Eye (tissue), 1 donor: ENCODE measurements at places on chromosomes 4 and X.

DNA sequence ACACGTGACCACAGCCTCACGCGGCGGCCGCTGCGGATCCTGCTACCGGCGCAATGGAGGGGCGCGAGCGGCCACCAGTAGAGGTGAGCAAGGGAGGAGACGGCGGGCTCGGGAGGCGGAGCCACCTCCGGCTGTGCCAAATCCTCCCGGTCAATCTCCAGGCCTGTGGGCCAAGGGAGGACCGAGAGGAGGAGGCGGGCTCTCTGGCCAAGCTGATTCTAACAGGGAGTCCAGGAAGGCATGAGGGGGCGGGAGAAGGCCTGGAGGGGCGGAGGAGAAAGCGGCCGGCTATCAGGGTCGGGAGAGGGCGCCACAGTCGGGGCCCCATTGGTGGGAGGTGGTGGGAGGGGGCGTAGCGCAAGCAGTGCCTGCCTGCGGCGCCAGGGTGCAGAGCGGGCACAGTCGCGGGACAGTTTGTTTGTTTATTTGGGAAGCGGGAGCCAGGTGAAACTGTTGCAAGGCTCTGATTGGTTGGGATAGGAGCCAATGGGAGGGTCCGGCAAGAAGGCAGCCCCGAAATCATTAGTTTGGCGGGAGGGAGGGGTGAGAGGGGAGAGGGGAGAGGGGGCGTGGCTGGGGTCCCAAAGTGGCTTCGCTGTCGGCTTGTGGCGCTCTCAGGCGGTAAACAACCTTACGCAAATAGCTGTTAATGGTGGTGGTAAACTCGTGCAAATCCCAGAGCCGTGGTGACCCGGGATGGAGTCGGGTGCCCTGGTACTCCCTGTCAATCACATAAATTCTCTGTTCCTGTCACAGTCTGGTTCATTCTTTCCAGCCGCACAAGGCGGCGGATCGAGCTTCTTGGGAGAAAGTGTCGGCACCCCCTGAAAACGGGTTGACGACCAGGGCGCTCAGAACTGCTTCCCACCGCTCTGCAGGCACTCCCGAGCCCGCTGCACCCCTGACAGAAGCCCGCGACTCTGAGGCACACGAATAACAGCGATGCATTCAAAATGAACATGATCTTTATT is at the start of gene IRS4:
Gene IRS4, minus strand, starts transcription at position 55 of the 971 bp plus-strand sequence.
- peak; percentile 87 for DNase-seq

GRCh38 chr4:60857130-60857753 is 342.9 kb upstream of the ADGRL3 start:
- DNase-seq: peak; percentile 15

- no peak for DNase-seq
These were observed 161.4 kb upstream of the MAD2L1 start for GRCh38 chr4:120228086-120228485.

- no peak for DNase-seq
These were observed 1.7 kb downstream of the PDE5A start for GRCh38 chr4:119626943-119627266.

DNA sequence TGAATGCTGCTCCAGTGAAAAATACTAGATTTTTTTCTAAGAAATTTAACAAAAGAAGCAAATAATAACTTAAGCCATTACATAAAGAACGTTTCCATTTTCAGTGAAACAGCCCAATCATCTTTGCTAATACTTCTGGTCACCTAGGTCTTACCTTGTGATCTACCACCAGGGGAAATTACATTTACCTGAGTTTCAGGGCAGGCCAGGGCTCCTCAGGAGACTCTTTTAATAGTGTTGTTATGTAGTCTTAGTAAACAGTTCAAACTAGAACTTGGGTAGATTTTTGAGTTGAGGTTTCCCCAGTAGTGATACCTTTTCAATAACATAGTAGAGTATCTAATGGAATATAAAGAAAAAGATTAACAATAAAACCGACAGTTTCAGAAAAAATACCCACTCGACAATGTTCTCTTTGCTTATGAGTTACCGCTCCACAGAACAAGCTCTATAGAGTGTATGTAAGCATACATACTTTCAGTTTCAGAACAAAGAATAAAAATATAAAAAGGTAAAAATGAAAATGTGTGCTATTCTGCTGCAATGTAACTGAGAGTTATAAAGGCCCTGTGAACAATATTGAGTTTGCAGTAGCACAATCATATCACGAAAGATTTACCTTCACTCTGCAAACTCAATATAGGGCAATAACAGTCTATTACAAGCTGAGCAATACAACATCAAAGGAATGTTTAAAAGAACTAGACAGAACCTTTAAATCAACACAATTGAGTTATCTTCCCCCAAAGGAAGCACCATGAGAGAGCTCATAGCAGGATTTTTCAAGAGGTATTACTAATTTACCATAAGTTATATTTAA is 165.8 kb downstream of the ATOH1 start:
- no peak for DNase-seq

DNA sequence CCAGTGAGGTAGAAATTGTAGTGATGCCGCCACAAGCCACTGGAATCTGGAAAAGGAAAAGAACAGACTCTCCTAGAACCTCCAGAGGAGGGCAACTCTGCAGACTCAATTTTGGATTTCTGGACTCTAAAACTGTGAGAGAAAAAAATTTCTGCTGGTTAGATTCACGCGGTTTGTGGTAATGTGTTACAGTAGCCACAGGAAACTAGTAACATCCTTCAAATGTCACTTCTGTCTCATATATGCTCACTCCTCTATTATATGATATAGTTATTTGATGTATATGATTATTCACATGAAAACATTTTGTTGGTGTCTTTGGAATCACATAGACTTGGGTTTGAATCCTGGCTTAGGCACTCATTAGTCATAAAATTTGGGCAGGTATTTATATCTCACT is 18.8 kb downstream of the LDOC1 start:
- DNase-seq: no peak

GRCh38 chr4:168794881-168795280 is 215.2 kb downstream of the CBR4 start:
- no peak for DNase-seq

- DNase-seq: no peak
These were observed 49.6 kb downstream of the MEPE start for GRCh38 chr4:87882321-87882720.

DNA sequence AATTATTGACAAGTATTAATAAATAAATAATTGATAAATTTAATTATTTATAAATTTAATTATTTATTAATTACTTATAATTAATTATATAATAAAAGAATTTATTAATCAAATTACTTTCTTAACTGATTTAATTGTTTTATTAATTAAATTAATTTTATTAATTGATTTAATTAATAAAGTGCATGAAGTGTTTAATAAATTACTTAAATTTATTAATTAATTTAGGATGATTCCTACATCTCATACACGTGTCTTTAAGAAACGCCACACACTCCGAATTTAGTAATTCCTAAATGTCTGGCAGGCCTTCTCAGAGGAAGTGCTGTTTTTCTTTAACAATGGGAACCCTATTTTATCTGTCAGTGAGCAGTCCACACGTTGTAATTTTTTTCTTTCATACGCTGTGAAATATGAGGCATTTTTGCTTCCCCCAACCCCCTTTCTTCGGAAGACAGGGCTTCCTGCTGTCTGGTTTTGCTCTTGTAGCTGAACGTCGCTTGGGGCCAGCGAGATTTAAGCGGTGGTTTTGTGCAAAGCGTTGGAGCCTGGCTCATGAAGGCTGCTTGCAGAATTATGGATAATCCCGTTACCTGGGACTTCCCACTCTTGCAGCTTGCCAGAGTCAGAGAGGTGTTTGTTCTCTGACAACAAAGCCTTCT is 46.8 kb downstream of the CRLF2 start:
- DNase-seq: peak; percentile 84

GRCh38 chrX:141936080-141936479 is 32.4 kb downstream of the MAGEC1 start:
- no peak for DNase-seq

GRCh38 chr4:120724656-120725055 is 197.9 kb downstream of the PRDM5 start:
- no peak for DNase-seq

GRCh38 chr4:186979961-186980745 is 256.5 kb upstream of the FAT1 start:
- no peak for DNase-seq

GRCh38 chr4:105107095-105107856 is 39.4 kb upstream of the TET2 start:
- DNase-seq: no peak

GRCh38 chrX:1477801-1478458 is 25.2 kb upstream of the ASMTL start:
- DNase-seq: no peak

DNA sequence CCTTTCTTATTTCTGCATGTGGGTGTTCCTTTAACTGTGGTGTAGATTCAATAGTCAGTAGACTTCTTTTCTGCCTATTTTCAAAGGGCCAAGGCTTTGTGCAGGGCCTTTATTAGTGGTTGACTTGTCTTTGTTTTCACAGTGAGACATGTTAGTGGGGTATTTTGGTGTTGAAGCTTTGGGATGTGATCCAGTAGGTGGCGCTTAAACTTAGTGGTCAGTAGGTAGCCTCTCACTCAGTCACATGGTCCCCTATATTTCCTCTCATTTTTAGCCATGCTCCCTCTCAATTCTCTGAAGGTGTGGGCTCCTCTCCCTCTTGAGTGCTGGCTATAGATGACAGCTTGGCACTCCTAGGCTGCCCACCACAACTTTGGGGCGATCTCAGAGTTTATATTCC is 23.4 kb upstream of the SLC10A7 start:
- DNase-seq: no peak

- no peak for DNase-seq
These were observed 57.8 kb upstream of the PLAC8 start for GRCh38 chr4:83172371-83172770.

DNA sequence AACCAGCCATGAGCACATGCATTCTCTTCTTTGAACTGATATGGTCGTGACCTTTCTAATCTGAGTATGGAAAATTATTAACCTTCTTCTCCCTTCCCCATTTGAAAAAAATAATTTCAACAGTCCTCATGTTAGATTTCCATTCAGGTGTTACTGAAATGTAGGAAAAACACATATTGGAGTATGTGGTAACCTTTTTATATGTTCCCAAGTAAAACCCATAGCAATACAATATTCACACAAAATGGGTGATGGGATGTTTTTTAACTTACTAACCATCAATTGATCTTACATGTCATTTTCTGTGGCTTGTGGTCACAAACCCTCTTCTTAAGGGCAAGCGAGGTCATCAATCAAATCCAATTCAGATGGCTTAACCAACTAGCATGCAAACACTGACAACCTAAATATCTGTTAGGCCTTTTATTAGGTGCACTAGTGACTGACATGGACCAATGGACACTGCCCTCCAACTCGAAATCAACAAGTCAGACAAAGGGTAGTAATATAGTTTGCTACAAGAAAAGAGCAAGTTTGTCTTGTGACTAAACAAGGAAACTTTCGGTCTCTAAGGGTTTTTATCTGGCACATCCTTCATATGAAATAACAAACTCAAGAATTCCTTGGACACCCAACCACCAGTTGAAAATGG is 74.3 kb downstream of the CAMK2D start:
- no peak for DNase-seq

DNA sequence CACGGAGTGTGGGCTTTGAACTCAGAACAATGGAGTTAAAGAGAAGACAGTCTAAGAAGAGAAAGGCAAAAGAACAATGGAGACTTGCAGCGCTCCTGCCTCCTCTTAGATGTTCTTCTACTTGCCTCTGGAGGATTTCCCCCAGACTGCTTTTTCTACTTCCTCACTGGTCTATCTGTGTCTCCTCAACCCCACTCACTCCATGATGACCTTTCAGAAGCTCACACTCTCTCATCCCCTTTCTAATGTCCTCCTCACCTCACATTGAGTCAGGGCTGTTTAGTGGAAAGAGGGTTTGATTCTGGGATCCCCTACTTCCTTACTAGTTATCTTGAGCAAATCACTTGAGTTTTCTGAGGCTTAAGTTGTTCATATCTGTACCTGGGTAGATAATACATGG is 12.2 kb upstream of the HERC6 start:
- no peak for DNase-seq

DNA sequence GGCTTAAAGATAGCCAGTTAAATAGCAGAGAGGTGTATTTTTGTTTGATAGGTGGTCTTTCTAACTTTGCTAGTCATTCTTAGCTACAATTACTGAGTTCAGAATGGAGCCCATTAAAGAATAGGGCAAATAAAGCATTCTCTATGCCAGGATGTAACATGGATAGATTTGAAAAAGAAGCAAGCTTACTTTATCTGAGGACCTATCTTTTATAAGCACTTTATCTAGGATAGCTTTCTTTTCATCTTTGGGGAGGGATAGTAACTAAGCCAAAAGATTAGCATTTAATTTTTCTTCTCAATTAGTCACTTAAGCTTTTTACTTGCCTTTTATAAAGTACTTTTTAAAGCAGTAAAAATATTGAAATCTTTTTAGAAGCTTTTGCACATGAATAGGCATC is 1148.0 kb upstream of the DIAPH2 start:
- no peak for DNase-seq

- DNase-seq: peak; percentile 61
These were observed 545 bp downstream of the DOCK11 start for GRCh38 chrX:118495958-118496762.

DNA sequence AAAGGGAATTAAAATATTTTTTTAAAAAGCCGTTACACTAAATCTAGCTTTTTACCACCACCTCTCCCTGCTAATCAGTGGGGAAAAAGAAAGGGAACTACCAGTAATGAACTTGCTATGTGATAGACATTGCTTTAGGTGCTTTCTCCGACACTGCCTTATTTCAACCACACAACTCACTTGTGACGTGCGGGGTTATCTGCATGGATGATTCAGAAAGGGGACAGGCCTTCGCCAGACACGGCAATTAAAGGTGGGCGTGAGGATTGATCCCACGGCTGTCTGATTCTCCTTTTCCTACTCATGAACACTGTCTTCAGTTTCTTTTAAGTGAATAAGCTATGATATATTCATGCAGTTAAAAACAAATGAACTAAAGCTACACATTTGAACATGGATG is 882 bp upstream of the CXCR3 start:
- DNase-seq: peak; percentile 15

DNA sequence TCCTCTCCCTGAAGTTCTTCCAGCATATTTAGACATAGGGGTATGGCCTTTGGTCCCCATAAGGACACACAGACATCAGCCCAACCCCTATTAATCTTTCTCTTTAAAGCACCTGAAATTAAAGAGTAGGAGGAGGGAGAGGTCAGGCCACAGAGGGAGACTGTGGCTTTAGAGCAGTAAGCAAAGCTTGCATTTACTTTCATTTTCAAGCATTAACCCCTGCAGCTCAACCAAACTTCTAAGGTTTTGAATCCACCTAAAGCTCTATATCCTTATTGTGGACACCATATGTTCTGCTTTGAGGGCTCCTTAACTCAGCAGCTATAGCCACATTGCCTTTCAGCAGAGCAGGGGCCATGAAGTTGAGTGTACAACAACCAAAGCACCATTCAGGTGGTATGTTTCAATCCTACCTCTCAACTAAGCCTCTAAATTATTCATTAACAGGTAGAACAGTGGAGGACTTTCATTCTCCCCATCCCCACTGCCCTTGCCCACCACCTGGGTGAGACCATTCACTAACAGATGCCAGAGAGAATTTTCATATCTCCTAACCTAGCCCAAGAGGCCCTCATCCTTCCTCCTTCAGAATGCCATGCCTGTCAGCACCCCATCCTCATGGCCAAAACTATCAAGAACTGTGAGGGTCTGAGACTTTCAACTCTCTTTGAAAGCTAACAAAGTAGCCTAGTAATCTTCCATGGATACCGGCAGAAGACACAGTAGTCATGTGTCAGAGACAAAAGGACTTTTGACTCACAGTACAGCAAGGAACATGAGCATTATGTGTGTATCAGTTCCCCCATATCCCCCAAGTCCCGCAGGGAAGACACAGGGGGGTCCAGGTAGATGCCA is 20.8 kb downstream of the LIN54 start:
- DNase-seq: no peak
